ENCODE measurements at places on chromosomes 13 and 19. TPM values are rescaled to one million over a fixed set of nuclear protein-coding genes. Genes with fewer than 3 reads are reported as not detected.

Gene SEMA6B
- total RNA-seq, result 6.0 TPM

DNA sequence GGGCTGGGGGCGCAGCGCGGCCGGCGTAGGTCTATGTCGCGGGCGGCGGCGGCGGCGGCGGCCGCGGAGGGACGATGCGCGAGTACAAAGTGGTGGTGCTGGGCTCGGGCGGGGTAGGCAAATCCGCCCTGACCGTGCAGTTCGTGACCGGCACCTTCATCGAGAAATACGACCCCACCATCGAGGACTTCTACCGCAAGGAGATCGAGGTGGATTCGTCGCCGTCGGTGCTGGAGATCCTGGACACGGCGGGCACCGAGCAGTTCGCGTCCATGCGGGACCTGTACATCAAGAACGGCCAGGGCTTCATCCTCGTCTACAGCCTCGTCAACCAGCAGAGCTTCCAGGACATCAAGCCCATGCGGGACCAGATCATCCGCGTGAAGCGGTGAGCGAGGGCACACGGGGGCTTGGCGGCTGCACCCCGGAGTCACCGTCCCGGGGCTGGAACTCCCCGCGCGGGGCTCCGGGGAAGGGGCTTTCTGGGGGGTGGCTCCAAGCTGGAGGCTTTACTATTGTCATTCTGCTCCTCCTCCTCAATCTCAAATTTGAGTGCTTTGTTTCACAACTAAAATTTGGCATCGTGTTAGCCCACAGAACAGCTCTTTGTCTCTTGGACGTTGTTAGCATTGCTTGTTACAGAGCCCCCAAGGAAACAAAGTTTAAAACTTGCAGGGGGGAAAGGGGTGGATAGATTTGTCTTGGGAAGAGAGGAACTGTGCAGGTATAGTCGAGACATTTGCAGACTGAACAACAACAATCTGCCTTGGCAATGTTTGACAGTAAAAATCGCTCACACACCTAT, 630 bp downstream of the RAP2A start:
- peak overlapping the region; percentile 63 for H3K27ac ChIP-seq
- H3K4me1 ChIP-seq, result no peaks in the 10 kb centered on the region
- peak; percentile 32 for DNase-seq
- H3K4me3 ChIP-seq, result peak overlapping the region; percentile 13

Gene KCNJ14
- total RNA-seq, result 1.6 TPM

DNA sequence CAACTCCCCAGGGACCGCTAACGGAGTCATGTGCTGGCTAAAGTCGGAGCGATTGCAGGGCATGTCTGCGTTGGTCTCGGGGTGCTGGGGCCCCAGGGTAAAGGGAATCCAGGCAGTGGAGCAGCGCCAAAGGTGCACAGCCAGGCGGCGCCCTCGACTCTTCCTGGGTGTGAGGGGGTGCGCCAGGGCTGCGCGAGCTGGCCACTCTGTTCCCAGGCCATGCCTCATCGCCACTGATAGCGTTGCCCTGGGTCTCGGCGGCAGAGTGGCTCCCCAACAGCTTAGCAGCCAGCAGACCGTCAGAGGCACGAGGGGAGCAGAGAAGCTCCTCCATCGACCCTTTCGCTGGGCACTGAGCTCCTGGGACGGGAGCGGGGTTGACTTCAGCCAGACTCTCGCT, 152.7 kb downstream of the B3GLCT start:
- no peak overlapping the region for H3K4me3 ChIP-seq
- H3K27me3 ChIP-seq, result no peaks in the 10 kb centered on the region
- DNase-seq, result no peak
- no peaks in the 10 kb centered on the region for H3K4me1 ChIP-seq
- H3K36me3 ChIP-seq, result no peaks in the 10 kb centered on the region
- no peak overlapping the region for H3K27ac ChIP-seq

Gene PRR22
- 2.3 TPM for total RNA-seq

DNA sequence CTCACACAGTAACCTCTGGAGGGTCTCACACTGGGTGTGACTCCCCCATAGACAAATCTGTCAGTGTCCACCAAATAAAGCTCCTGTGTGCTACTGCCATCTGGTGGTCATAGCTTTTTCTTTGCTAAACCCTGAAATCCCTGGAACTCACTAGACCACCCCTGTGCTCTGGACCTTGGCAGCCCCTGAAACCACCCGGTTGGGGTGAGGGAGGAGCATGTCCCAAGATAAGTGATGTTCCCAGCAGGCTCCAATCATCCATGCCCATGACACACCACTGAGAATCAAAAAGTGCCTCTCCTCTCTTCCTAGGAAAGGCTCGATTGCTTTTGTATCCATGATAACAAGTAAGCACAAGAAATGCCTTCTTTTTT, 6.5 kb upstream of the HSD17B14 start:
- no peaks in the 10 kb centered on the region for H3K4me1 ChIP-seq
- H3K36me3 ChIP-seq, result no peaks in the 10 kb centered on the region
- no peak overlapping the region for H3K27ac ChIP-seq
- H3K4me3 ChIP-seq, result no peak overlapping the region
- no peaks in the 10 kb centered on the region for H3K27me3 ChIP-seq
- peak; percentile 52 for DNase-seq

- H3K27me3 ChIP-seq, result no peaks in the 10 kb centered on the region
- no peak overlapping the region for H3K4me3 ChIP-seq
- H3K4me1 ChIP-seq, result peaks cover 18% of the 10 kb centered on the region
- no peak overlapping the region for H3K27ac ChIP-seq
- no peaks in the 10 kb centered on the region for H3K36me3 ChIP-seq
Measured at GRCh38 chr19:51573331-51573730, 2.2 kb downstream of the ZNF175 start.

Gene SULT2A1
- not detected for total RNA-seq

Gene DAZAP1
- 63.3 TPM for total RNA-seq

DNA sequence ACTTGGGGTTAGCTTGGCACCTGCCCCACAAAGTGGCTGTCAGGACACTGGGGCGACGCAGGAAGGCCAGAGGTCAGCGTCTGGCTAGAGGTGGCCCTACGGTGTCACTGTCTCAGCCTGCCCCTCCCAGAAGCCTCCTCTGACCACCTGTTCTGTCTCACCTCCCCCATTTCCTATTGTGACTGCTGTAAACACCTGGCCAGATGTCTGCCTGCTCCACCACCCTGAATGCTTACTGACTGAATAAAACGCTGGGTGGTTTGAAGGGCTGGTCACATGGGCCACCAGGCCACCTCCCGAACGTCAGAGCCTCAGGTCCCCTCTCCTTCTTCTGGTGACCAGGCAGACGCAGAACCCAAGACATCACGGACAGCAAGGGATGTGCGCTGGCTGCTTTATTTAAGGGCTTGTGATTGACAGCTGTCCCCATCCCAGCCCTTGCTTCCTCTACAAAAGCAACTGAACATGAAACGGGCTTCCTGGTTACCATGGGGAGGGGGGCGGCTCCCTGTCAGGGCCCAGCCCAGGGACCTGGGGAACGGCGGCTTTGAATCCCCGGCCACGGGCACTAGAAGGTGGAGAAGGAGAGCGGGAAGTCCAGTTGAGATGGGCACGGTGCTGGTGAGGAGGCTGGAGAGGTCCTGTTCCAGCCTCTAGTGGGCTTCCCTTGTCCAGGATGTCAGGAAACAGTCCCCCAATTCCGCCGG, 6.2 kb downstream of the ELOF1 start:
- no peak for DNase-seq
- peaks cover 12% of the 10 kb centered on the region for H3K4me1 ChIP-seq
- no peak overlapping the region for H3K4me3 ChIP-seq
- H3K27ac ChIP-seq, result no peak overlapping the region
- H3K36me3 ChIP-seq, result peaks cover 13% of the 10 kb centered on the region
- H3K27me3 ChIP-seq, result no peaks in the 10 kb centered on the region

DNA sequence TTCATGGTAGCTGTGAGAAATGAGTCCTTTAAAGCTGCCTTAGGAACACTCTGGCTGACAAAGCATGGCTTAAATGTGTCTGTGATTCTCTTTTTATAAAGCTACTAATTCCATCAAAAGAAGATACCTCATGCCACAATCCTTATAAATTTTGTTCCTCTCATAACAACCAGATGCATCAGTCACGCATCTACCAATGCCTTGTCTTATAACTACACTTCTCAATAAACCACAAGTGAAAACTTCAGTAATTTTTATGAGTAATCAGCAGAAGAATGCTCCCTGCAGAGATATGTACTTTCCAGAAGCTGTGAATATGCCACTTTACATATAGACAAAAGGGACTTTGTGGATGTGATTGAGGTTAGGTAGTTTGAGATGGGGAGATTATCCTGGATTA, 147.8 kb downstream of the SUCLA2 start:
- H3K27ac ChIP-seq, result no peak overlapping the region
- no peaks in the 10 kb centered on the region for H3K36me3 ChIP-seq
- H3K27me3 ChIP-seq, result no peaks in the 10 kb centered on the region
- no peaks in the 10 kb centered on the region for H3K4me1 ChIP-seq
- no peak overlapping the region for H3K4me3 ChIP-seq

DNA sequence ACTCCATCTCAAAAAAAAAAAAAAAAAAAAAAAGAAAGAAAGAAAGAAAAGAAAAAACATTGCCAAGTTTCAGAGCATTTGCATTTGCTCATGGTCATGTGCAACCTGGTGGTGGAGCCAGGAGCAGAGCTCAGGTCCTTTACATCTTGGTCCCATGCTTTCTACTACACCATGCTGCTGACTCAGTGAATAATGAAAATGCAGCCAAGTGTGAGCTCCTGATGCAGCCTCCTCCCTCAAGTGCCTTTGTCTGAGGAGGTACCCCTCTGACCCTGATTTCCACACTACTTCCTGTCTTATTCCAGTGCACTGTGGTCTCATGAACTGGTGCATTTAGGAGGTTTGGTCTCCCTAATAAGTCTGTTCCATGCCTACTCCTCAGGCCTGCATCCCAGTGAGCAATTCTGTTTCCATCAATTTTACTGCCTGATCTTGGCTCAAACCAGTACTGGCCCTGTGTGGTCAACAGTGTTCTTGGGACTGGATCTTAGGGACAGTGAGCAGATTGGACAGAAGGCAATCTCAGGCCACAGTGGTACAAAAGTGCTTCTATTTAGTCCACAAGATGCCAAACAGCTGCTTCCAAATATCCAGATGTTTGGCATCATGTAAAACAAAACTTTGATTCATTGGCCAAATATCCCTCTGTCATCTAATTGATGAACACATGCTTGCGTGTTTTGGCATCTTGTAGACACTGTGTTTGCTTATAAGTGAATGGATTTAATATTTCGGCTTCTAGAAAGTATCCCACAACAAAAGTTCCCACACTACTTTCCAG, 28.8 kb upstream of the LRCH1 start:
- DNase-seq, result no peak
- H3K4me3 ChIP-seq, result no peak overlapping the region
- no peak overlapping the region for H3K27ac ChIP-seq
